ENCODE measurements at places on chromosomes 13 and 19. TPM values are rescaled to one million over a fixed set of nuclear protein-coding genes. Genes with fewer than 3 reads are reported as not detected.

Gene ZNF582
- total RNA-seq: 4.9 TPM

Gene CCDC194
- 0.40 TPM for total RNA-seq

Gene DAND5
- 11.4 TPM for total RNA-seq

Gene ZNF90
- 0.94 TPM for total RNA-seq

Gene CLIP3
- total RNA-seq: 7.1 TPM

Gene ZNF256
- 9.4 TPM for total RNA-seq

Gene IGFLR1
- total RNA-seq: 4.2 TPM
